ENCODE measurements at places on chromosomes 5 and 9.

GRCh38 chr9:76403352-76403751, 9.1 kb upstream of the RFK start:
- no peak for DNase-seq

DNA sequence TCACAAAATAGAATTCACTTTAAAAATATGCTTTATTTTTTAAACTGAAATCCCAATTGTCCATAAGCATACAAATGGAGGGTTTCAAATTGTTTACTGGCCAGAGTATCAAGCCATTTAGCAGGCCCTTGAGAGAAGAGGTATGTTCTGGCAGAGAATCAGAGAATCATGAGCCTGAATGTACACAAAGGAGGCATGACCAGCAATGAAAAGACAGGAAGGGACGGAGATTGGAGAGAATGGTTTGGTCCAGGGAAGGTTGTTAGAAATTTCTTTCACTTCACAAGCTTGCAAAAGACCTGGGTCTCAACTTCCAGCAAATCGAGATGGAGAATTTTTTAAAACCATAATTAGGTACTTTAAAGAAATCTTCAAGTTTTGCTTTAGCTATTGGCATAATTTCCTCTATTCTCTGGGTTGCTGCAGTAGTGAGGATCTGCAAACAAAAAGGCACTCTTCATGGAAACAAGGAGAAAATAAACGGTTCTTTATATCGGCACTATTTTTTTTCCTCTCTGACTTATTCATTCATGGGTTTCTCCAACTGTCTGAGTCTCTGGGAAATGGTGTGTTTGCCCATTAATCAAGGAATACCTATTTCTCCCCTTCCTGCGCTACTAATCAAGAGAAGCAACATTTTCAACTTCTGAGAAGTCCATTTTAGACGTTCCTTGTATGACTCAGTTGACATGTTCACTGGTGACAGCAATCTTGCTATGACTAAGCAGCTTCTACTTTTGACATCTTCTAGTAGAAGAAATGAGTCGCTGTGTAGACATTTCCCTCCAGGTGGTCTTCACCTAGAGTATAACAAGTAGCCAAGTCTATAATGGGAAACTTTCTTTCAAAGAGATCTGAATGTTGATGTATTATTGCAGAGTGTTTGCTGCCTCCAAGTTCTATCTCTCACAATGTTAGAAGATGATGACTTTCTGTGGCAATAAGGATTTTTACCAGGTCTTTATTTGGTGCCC, 23.1 kb upstream of the ERCC6L2 start:
- DNase-seq: no peak

GRCh38 chr5:329121-329735, 7.7 kb downstream of the AHRR start:
- DNase-seq: no peak

- no peak for DNase-seq
These were observed 576.1 kb downstream of the TLE4 start for GRCh38 chr9:80147866-80148265.

DNA sequence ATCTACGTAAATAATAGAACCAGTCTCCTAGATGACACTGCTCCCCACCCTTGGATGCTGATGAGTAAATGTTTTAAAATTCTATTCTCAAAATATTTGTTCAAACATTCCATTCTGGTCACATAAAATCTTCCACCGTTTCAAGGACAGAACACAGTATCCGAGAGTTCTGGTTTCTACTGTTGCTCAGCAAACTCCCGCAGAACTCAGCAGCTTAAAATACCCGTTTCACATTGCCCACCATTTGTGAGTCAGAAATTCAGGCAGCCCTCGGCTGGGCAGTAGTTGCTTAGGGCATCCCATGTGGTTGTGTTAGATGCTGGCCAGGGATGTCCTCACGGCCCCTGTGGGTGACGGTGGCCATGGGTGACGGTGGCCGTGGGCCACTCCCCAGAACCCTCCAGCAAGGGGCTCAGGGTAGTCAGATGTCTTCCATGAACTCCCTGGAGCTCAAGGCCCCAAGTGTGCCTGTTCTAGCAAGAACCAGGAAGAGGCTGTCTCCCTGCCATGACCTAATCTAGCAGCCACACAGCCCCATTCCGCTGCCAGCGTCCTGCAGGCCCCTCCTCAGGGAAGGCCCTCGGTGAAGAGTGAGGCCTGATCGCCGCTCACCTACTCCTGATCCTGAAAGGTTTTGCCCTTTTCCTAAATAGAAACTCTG, 17.4 kb downstream of the MGAT1 start:
- DNase-seq: no peak

DNA sequence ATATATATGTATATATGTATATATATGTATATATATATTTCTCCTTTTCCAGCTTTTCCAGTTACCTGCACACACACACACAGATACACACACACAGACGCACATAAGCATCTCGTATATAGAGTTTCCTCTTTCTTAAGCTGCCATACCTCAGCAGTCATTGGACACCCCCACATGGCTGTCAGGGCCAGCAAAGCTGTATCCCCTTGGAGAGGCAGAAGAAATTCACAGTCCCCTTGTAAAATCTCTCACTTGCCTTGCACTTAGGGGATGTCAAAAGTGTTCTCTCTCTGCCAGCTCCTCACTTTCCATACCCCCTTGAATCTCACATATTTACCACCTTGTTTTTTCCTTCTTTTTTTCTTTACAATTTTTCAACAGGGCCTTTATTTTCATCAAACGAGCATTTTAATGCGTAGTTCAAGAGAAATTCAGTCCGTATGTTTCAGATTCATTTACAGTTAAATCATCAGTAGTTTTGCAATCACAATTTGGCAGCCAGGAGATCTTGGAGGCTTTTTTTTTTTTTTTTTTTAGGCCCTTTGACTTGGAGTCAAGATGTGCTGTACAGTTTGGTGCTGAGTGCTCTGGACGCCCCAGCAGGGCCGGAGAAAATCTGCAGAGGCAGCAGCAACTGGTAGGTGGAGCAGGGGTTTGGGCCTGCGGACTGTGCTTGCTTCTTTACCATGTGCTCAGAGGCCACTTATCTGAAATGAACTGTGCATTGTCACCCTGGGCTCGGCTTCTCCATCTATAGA, 244.9 kb upstream of the KLF4 start:
- DNase-seq: no peak

DNA sequence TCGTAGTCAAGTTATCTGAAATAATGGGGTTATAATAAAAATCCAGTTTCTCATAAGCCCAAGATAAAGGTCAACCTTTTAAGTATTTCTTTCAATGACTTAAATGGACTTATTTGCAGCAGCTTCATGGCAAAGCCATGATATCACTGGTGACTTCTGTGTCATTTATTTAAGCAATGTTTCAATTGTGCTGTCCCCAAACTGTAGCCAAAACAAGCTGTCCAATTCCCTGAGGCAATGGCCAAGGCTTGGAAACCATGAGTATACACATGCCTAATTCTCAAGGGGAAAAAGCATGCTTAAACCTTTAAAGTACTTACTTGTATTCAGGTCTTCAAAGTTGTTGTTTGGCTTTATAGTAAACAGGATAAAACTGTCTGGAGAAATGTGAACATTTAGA, 376.4 kb upstream of the TNC start:
- no peak for DNase-seq

DNA sequence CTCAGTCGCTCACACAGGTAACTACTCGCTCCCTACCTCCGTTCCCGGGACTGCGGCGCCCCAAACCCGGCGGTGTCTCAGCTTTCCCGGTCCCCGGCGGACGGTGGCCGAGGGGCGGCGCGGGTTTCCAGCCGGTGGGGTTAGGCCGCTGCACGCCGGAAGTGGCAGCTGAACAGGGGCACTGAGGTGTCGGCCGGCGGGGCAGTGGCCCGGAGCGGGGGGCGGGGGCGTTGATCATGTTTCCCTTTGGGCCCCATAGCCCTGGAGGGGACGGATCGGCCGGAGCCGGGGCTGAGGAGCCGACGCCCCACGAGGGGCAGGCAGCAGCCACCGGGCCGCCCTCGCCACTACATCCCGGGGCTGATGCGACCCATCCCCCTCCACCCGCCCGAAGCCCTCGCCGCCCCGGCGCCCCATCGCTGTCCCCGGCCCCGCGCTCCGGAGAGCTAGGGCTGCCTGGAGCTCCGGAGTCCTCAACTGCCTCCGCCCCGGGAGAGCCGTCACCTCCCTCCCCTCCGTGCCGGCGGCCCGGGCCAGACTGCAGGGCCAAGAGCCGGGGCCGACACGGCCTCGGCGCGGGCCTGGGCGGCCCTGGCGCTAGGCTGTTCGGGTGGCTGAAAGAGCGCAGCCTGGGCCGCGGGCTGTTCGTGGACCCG, at the start of gene DCAF10:
TSS of gene DCAF10 (plus strand) at position 167 of the 656 bp plus-strand sequence. CDS start at position 237, 70 bp downstream.
- DNase-seq: peak; percentile 91

DNA sequence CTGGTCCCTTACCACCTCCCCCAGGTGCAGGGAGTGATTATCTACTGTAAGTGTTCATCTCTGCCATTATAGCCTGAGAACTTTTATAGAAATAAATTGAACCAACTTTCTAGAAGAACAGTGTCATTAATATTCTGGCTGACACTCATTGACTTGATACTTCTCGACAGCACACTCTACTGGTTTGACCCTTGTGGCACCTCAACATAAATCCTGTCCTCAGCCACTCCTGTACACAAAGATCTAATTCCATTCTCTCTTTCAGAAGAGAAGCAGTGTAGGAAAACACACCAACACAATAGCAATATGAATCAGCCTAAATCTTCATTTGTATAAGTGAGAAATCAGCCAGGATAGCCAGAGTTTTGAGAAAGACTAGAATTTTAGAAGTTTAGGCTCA, 417.7 kb downstream of the TAF11L14 start:
- no peak for DNase-seq

GRCh38 chr5:78649211-78649695, 681 bp upstream of the LHFPL2 start:
- no peak for DNase-seq

DNA sequence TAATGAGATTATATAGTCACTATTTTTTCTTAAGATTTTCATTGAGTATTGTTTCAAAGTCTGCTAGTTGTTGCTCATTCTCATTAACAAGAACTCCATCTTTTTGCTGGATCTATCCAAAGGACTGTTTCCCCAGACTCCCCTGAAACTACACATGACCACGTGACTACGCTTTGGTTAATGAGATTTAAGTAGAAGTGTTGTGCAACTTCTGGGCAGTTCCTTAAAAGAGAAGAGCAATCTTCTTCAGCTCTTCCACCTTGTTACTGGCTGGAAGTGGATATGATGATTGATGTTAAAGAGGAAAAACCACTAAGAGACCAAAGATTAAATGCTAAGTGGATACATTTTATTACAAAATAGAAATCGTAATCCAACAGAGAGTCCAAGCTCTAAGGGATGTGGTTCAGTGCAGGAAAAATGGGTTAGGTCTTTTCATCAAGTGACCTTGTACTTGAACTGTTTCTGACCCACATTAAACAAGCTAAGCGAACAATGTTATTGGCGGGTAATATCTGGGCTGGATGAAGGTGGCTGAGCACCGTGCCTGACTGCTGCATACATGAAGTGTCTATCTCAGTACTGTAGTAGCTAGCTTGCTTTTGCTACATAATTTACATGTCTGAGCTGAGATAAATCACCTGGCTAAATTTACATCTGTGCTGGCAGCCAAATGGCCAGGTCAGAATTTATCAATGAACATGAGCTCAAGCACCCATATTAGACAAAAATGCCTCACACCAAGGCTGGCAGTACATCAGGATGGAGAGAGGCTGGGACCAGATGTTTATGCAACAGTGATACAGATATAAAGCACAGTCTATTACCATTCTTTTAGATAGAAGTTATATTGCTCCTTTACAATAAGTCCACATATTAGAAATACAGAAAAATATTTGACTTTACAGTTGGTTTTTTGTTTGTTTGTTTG, 7.5 kb upstream of the CTNNAL1 start:
- no peak for DNase-seq

DNA sequence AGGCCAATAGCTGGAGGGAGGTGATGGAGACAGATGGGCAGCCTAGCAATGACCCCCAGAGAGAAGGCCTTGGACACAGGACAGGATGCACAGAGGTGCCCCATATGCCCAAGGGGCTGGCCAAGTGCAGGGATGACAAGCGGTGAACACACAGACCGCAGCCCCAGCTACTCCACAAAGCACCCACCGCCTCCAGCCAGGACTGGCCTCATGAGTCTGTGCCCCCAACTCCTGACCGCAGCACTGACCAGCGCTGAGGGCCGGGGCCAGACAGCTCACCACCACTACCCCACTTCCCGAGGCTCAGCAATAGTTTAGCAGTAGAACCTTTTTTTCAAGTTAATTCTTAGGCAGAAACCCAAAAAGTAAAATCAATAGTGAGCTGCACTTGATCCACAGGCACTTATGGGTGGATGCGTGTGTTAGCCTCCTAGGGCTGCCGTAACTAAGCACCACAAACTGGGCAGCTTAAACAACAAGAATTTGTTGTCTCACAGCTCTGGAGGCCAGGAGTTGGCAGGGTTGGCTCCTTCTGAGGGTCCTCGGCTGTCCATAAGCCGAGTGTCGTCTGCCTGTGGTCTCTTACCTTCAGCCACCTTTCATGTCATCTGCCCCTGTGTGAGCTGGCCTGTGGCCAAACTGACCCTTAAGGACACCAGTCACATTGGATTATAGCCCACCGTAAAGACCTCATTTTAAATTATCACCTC, 14.1 kb downstream of the ROR2 start:
- DNase-seq: no peak

GRCh38 chr5:31553863-31554262, 21.8 kb downstream of the C5orf22 start:
- no peak for DNase-seq

DNA sequence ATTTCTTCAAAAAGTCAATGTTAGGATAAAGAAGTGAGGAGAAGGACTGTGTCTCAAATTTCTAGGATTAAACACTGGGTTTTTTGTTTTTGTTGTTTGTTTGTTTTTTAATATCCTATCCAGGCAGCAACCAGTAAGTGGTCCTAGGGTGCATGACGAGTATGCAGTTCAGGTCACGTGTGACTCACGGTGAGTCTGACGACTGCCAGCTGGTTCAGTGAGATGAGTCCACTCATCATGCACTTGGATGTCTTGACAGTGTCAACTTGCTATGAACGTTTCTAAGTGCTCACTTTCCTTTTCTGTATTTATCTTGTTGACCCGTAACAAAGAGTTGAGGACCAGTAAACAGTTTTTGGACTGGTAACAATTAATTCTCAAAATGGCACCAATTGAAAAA, 32.7 kb downstream of the ATG10 start:
- DNase-seq: no peak

GRCh38 chr9:38277601-38278200, 114.8 kb upstream of the ALDH1B1 start:
- no peak for DNase-seq

GRCh38 chr9:136614372-136614922, 48.3 kb upstream of the EGFL7 start:
- no peak for DNase-seq

DNA sequence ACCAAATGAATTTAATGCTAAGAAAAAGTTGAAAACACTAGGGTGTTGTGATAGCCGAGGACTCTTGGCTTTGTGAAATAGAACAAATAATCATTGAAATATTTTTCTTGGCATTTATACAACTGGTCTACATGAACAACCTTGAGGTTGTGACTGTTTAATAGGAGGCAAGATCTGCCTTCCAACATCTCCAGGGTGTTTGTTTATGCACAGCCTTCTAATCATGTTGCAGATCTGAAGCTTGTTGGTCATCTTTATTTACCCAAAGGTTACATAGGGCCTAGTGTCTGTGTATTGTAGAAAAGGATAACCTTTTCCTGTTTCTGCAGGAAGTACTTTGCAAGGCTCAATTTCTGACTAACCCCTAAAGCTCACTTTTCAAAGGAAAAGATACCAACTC, 65.2 kb upstream of the RANBP3L start:
- DNase-seq: no peak
